Endodermal cell (in vitro differentiated cells): ENCODE measurements at places on chromosomes 16 and 17.
A peak's percentile ranks its signal among the peaks of the same experiment; 100 is the strongest.

DNA sequence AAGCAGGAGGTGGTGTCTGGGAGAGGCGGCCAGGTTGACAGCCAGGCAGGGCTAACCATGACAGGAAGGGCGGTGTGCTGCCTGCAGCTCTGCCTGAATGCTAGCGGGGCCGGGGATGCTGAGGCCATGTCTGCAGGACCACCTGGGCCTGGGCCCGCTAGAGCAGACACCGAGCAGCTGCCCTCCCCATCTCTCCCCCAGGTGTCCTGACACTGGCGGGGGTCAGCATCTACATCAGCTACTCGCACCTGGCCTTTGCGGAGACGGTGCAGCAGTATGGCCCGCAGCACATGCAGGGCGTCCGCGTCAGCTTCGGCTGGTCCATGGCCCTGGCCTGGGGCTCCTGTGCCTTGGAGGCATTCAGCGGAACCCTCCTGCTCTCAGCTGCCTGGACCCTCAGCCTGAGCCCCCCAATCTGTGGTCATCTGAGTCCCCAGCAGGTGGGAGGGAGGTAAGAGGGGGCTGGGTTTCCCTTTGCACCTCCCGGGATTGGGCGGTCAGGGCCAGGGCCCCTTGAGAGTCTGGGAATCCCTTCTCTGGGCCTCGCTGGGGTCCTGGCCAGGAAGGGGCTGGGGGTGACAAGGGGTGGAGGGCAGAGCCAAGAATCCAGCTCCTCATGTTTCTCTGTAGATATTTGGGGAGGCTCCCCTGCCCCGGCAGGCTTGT lies 7.5 kb downstream of the TMEM235 start:
- DNase-seq = peak; percentile 59

GRCh38 chr17:58170622-58171021 lies 3.8 kb downstream of the OR4D2 start:
- no peak for DNase-seq

GRCh38 chr16:89354325-89354724 lies 136.0 kb downstream of the ANKRD11 start:
- no peak for DNase-seq

GRCh38 chr16:49158029-49158642 lies 123.5 kb downstream of the CBLN1 start:
- DNase-seq = peak; percentile 87

DNA sequence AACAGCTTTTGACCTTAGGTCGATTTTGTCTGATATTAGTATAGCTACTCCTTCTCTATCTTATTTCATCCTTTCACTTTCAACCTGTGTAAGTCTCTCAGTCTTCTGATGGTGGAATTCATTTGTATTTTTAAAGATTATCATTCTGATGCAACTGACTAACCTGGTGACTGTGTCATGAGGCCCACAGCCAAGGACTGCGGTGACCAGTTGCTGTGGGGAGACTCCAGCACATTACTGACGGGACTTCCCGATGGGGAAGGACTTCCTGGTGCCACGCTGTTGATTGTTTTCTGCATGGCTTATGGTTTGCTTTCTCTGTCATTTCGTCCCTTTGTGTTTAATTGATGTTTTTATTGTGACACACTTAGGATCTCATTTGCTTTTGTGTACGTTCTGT lies 34.2 kb downstream of the RMI2 start:
- no peak for DNase-seq

DNA sequence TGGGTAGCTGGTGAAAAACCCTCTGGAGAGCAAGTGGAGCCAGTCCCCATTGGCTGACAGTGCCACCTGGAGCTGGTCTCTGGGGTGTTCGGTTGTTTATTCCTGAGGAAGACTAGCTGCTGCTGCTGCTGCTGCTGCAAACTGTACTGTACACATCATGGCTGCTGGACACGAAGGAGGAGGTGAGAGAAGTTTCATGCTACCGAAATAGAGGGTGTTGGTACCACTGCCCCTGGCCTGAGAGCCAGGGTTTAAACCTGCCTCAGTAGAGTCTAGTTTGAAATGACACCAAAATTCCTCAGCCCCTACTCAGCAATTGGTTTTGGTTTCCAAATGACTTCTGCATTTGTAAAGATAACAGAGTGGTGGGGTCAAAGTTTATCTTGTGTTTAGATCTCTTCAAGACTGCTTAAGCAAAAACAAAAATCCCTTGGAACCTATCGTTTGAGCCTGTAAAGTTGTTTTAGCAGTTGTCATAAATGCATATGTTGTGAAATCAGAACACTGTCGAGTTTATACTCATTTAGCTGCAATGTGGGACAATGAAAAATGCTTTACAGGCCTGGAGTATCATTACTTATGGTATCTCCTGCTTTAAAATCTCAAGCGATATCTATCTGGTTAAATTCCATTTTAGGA lies 40.8 kb downstream of the CYB5B start:
- no peak for DNase-seq

DNA sequence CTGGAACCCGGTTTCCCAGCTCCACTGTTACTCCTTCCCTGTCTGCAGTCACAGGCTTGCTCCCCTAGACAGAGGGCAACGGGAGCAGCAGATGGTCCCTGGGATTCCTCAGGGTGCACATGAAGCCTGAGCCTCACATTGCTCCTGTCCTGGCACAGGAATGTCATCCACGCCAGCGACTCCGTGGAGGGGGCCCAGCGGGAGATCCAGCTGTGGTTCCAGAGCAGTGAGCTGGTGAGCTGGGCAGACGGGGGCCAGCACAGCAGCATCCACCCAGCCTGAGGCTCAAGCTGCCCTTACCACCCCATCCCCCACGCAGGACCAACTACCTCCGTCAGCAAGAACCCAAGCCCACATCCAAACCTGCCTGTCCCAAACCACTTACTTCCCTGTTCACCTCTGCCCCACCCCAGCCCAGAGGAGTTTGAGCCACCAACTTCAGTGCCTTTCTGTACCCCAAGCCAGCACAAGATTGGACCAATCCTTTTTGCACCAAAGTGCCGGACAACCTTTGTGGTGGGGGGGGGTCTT lies 1.6 kb upstream of the DECR2 start:
- DNase-seq = peak; percentile 56

DNA sequence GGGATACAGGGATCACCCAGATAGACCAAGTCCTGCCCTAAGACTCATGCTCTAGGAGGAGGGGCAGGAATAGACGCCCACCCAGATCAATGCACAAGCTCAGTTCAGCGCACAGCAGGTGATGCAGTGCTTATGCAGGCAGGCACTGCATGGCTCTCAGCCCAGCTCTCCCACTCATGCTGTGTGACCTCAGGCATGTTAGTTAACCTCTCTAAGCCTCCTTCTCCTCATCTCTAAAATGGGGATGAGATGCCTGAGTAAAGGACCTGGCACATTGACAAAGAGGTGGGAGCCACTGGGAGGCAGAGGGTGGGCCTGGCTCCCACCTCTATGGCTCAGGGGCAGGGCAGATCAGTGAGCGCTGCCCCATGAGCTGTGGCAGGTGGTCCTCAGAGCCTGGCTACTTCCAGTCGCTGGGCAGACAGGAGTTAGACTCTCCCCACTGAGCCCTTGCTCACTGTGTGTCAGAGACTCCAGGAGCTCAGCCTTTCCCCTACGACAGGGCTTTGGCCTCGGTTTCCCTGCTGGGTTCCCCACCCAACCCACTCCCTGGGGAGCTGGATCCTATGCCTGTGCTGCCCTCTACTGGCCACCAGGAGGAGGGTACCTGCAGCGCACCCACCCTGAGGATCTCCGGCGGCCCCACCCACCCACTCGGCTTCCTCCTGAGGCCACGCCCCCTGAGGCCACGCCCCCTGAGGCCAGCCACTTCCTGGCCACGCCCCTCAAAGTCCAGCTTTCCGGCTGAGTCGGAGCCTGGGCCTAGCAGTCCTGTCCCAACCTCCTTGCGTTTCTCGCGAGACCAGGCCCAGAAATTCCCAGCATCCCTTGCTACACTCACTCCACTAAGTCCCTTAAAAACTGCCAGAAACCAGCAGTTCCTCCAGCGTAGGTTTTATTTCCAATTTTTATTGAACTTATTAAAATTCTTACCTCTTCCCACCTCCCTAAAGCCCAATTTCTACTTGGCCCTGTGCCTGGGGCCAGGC lies 196.1 kb downstream of the GSG1L start:
- peak; percentile 98 for DNase-seq

GRCh38 chr16:57997528-57998265 lies 2.8 kb downstream of the ZNF319 start:
- DNase-seq = peak; percentile 39

DNA sequence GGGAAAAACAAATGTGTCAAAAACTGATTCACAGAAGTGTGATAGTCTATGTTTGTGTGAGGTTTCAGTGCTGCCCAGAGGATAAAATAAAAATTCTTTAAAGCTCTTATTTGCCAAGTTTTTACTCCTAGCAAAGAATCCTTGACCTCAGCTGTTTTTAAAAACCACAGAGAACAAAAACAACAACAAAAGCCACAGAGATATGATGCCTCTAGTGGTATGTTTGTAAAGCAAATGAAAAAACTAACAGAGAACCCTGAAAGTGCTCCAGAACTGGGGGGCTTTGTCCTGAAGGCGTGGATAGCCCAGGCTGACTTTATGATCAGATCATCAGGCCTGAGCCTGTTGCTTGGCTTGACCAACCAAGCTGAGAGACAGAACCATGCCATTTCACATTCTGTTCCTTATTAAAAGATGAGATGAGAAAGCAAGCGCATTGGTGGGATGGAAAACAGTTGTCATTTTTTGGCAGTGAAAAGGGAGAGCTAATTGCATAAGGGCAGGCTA lies 411.0 kb downstream of the CPPED1 start:
- DNase-seq = no peak

DNA sequence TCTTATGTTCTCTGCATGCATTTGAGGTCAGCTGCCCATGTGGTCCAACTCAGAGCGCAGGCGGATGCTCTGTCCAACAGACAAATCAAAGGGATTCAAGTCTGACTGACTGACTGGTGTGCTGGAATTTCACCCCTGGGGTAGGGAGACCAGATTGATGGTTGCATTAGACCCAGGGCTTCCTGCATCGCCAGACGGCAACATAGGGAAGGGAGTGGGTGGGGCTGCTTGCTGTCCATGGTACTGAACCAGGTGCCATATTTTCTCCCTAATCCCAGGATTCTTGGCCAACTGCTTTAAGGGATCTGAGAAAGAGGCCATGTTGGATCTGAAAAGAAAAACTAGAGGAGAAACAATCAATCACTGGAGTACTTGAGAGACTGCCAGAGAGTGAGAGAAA lies 332.0 kb downstream of the XYLT1 start:
- DNase-seq = peak; percentile 83

- DNase-seq = no peak
These were observed 13.6 kb downstream of the CLEC16A start for GRCh38 chr16:10957771-10958482.

DNA sequence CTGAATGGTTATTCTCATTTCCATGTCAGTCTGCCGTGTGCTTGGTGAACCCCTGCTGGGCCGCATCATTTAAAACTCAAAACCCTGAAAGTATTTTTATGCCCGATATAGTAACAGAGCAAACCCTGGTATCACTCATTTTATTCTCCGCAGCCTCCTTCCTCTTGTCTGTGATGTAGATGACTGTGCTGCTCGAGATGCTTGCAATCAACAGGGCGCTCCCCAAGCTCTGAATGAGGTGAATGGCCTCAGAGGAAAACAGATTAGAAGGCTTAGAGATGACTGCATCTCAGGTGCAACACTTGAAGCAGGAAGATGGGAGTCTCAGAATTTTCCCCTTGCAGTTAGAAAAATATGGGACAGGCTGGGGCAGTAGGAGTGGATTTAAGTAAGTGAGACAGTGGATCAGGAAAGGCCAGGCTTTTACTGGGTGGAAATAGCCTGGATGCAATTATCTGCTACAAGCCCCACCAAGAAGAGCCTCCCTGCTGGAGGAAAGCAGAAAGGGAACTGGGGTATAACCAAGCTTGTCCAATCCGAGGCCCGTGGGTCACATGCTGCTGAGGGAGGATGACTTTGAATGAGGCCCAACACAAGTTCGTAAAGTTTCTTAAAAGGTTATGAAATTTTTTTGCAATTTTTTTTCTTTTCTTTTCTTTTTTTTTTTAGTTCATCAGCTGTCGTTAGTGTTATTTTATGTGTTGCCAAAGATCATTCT lies 166.9 kb downstream of the CDH13 start:
- DNase-seq = no peak

DNA sequence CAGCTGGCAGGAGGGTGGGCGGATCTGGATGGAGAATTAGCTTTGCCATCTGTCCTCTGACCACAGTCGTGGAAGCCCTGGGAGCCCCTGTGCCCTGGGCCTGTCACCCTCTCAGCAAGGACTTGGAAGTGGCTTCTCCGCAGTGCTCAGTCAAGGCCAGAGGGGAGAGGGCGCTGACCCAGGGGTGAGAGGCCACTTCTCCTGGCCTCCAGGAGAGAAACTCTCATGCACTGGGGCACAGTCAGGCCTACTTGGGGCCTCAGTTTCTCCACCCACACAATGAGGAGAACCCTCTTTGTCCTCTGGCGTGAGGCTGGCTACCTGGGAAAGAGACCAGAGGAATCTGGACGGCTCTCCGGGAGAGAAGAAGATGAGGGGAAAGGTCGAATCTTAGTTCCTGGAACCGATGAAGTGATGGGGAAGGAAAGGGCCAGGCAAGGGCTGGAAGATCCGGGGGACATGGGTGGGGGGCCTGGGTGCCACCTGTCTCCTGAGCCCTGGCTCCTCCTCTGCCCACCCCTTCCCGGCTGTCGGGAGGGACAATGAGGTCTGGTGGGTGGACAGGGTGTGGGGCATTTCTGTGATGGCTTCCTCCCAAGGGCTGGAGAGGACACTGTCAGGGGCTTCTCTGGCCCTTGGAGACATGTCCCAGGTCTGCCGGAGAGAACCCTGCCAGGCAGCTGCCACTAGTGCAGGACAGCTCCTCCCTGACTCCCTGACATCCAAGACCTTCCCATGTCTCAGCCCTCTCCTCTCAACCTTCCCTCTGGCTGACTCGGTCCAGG lies 9.0 kb upstream of the ARHGAP27 start:
- DNase-seq = peak; percentile 44

DNA sequence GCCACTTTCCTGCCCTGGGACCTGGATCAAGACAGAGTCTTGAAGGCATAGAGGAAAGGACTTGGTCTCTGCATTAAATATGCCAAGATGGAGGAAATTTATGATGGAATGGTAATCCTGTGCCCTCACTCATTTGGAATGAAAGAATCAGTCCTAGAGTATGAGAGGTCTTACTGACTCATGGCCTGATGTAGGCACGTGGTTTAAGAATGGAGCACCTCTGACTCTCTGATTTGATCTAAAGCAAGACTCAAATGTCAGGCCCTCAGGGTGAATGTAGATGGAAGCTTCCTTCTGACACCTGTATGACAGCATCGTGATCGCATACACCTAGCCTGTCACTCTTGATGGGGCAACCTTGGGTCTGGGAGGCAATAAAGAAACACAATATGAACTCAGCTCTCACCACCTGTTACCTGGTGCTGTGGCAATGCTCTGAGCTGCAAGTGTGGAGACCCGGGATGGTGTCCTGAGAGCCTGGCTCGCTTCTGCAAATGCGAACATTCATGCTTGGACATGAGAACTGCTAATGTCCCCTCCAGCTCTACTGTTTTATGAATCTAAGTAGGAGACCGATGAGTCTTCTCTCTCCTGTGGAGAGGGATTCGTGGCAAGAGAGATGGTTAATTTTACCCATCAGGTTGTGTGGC lies 229.9 kb downstream of the ABCC12 start:
- no peak for DNase-seq

- no peak for DNase-seq
These were observed 18.0 kb downstream of the ABCC12 start for GRCh38 chr16:48137822-48138221.

- DNase-seq = no peak
These were observed 77.6 kb downstream of the NXN start for GRCh38 chr17:901964-902363.

- no peak for DNase-seq
These were observed 177.0 kb upstream of the C16orf82 start for GRCh38 chr16:26889740-26890139.

- DNase-seq = peak; percentile 91
These were observed 18.8 kb upstream of the ASGR2 start for GRCh38 chr17:7133424-7133823.
